CD4-positive, alpha-beta T cell treated with Interleukin-12 subunit alpha and Interleukin-12 subunit beta, for 1 hour (primary cell): ENCODE measurements at places on chromosomes 5 and 9.

- no peak for DNase-seq
These were observed 2.6 kb downstream of the FOXI1 start for GRCh38 chr5:170108266-170108785.

DNA sequence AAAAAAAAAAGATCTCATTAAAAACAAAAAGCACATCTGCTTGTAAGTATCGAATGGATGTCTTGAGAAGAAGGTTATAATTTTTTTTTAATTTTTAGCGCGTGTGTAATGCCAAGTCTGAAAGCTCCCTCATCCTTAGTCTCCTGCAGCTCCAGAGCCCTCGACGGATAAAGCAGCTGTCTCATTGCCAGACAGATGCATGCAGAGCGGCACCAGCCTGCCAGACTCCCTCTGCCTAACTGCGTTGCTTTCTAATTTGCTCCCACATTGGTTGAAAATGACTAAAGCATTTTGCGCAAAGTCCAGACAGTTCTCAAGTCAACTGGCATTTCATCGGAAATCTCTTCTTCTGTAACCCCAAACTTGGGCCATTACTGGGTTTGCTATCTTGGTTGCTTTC, 29.4 kb downstream of the OLFM1 start:
- no peak for DNase-seq

DNA sequence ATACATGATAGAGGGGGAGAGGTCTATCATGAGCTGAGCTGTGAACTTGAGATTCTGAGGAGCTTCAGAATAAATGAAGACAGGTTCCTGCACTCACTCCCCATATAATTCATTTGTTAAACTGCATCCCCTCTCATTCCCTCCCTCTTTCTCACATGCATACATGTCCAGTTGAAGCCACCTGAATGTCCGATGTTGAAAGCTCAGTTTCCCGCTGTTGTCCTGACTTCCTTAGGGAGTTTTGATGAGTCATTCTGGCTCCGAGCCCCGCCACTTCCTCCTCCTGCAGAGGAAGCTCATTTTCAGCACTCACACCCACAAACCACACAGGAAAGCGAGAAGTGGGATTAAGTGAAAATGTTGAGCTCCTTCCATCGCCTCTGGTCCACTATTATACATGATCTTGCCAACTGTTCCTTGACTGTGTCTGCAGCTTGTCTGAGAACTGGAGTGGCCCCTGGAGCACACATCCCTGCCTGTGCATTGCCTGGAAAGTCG, 121.2 kb downstream of the CEMIP2 start:
- peak; percentile 23 for DNase-seq

- no peak for DNase-seq
These were observed 68.6 kb upstream of the DPYSL3 start for GRCh38 chr5:147578228-147579024.

DNA sequence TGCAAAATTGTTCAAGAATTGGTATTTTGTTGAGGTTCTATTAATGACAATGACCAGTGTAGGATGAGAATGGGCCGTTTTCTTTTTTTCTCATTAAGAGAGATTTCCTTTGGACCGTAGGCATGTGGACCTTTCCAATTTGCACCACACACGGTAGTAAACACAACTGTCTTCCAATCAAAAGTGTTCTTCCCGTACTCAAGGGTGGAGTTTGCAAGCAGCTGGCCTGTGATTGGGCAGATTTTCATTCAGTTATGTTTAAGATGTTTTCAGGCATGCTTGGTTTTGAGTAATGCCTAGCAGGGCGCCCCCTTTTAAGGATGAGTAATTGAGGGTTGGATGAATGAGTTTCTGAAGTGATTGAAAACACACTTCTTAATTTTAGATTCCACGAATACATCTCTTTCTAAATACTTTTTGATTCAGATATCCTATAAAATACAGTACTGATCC, 2.5 kb downstream of the KDM3B start:
- peak; percentile 80 for DNase-seq

DNA sequence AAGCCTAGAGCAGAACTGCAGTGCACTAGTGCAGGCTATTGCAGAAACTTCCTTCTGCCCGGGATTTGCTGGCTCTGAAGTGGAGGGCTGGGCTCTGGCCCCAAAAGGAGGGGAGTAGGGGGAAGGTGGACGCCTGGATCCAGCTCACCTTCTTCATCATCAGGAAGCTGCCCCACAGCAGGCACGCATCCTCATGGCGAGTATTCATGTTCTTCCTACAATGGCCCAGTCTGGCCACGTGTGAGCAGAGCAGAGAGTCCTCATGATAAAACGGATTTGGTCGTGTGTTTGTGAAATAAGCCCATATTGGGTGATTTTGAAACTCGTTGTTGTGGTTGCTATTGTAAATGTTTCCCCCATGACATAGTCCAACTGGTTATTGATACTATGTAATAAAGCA, 8.2 kb upstream of the GLIPR2 start:
- DNase-seq = no peak

- no peak for DNase-seq
These were observed 89.2 kb upstream of the PTCH1 start for GRCh38 chr9:95605816-95606488.

DNA sequence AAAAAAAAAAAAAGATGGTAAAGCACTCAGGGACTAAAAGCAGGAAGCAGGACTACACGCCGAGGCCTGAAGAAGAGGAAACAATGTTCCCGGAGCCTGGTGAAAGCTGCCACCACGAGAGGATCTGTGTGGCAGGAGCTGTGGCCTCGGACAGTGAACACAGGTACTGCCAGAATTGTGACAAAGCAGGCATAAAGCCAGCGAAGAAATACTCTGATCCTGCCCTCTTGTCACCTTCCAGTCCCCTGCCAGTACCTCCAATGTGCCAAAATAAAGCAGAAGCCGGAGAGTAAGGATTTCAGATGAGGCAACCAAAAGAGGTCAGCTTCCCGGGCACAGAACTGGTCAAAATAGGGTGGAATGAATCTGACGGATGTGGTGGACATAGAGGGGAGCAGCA, 211.5 kb upstream of the TARS1 start:
- no peak for DNase-seq

DNA sequence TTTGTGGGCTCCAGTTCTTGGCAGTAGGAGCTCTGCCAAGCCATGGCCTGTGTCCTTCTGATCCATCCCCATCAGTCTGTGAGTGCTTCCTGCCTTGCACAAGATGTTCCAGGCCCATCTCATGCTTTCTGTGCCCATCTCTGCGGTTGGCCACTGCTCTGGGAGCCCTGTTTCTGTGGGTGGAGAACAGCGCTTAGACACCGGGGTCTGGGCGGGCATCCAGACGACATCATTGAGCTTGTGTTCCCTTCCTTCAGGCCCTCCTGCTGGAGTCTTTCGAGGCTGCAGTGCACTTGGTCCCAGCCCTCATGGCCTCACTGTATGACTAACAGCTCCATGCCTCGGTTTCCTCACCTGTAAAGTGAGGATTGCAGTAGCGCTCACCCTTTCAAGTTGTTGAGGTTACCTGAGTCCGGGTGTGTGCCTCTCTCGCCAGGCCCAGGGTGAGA, 14.9 kb upstream of the CARD19 start:
- no peak for DNase-seq

DNA sequence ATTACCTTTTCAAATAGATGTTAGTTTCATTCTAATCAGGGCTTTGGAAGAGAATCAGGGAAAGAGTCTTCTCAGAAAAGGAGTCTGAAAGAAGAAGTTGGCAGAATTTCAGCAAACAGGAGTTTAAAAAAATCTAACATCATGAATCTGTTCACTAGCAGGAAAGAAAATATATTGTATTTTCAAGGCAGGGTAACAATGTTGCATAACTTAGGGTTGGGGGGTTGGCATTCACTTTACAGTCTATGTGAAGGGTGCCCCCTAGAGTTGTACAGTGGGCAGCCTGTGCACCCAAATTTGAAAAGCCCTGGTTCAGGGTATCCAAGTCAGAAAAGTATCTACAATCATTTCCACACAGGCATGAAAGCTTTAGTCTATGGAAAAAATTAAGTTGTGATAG, 348.4 kb upstream of the SLC30A5 start:
- DNase-seq = peak; percentile 22

DNA sequence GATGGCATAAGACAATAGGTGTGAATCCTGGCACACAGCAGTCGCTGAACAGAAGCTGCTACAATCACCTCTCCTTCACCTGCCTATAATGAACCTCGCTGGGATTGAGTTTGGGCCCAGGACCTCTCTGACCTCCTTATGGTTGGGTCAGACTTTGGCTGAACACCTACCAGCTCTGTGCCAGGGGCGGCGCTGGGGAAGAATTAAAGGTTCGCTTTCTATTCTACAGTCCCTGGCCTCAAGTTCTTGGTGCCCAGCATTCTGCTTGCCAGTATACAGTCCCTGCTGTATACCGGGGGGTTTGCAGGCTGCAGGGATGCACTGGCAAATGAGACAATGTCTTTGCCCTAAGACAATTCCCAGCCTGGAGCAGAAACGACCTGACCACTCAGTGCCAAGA, 895 bp upstream of the STRBP start:
- DNase-seq = no peak

DNA sequence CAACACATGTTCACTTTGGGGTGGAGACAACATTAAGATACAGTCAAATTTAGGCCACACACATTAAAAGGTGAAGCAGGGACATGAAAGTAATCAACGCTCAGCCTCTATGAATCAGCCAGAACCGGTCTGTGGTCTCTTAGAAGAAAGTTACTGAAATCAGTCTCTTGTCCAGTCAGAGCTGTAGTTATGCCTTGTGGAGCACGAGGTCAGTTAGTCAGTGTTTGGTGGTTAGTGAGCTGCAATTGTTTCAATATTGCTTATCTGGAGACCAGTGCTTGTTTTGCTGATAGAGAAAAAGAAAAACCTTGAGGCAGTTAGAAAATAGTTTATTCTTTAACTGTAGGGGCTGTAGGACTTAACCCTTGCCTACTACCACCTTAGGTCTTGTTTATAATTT, 157.8 kb upstream of the RASEF start:
- no peak for DNase-seq

DNA sequence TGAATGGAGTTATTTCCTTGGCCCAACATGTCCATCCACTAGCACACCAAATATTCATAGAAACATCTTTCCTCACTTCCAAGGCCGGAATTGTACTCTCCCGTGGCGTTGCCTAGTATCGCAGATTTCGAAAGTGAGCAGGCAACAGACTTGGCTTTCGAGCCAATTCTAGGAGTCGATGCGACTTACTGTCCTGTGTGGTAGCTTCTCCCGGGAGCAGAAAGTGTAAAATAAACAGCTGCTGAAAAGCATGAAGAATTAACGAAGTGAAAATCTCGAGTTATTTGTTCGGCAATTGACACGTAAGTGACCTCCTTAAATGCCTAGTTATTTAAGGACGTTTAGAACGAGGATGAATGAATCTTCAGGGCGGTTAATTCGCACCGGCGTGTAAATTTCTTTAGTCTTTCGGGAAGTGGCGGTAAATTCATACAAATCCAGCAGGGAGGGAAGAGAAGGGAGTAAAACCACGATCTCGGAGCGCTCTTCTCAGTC, 449 bp upstream of the PCSK5 start:
- DNase-seq = peak; percentile 30

DNA sequence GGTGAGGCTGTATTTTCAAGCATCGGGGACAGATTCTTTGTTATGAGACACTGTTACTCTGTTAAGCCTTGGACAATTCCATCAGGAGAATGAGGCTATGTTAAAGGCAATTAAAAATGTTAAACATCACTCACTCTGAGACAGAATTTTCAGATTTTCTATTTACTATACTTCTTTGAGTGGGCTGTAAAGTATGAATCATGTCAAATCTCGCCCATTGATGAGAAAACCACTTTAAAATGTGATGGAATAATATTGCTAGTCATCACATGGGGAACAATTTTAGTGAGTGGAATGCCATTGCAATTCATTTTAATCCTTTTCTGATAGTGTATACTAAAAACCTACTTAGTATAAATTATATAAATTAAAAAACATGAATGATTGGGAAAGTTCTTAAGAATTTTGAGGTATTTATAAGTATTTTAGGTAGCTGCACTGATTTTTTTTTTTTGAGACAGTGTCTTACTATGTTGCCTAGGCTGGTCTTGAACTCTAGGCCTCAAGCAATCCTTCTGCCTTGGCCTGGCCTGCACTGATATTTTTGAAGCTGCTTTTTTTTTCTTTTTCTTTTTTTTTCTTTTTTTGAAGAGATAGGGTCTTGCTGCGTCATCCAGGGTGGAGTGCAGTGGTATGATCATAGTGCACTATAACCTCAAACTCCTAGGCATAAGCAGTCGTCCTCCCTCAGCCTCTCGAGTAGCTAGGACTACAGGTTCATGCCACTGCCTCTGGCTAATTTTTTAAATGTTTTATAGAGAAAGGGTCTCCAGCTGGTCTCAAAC, 73.2 kb downstream of the KIAA1958 start:
- no peak for DNase-seq

GRCh38 chr9:137462396-137462985, 3.4 kb upstream of the NSMF start:
- no peak for DNase-seq

DNA sequence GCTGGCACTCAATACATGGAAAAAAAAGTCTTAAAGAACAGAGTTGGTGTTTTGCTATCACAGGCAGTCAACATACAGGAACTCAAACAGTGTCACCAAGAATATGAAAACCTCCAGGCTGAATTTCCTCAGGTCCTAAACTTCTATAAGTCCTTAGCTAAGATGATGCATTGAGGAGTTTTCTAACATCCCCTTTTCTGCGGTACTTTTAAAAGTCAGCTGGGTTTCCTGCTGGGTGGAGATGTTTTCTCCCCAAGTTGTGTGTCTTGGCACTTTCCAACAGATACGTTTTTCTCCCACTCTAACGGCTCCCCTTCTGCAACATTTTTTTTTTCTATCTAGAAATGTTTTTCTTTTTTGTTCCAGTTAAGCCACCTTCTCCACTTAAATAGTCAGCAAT, 244.8 kb upstream of the HAPLN1 start:
- no peak for DNase-seq

DNA sequence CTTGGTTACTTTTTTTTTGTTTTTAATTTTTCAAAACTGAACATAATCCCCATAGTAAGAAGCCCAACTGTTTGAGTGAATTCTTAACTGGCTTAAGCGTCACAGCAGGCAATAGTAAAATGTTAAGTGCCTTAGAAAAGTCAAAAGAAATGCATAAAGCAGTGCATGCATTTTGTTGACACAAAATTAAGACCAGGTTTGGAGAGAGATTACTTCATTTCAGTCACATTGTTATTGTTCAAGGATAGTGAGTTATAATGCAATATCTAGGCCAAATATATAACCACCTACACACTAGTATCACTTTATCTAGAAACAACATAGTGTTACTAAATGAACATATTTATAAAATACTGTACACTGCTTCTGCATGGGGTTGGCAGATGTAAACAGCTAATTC, 116.9 kb upstream of the KLF9 start:
- DNase-seq = no peak

GRCh38 chr5:93072831-93073459, 508.1 kb downstream of the NR2F1-AS1 start:
- DNase-seq = no peak

DNA sequence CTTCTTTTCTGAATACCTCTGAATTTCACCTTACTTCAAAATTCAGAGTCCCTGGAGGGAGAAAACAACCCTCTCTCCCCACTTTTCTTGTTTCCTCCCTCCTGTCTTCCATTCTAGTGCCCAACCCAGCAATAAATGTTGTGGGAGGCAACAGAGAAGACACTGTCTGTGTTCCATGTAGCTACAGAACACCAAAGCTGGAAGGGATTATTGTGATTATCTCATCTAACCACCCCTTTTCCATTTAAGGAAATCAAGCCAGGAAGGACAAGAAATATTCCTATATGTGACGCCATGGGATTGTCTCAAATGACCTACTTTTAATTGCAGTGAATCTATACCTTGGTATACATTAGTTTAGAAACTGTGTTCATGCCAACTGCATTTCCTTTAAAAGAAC, 476.6 kb upstream of the TNC start:
- DNase-seq = no peak
